ENCODE measurements at places on chromosomes 2 and 18.

- no peak for DNase-seq
Measured at GRCh38 chr2:235343869-235344268, 150.0 kb upstream of the AGAP1 start.

DNA sequence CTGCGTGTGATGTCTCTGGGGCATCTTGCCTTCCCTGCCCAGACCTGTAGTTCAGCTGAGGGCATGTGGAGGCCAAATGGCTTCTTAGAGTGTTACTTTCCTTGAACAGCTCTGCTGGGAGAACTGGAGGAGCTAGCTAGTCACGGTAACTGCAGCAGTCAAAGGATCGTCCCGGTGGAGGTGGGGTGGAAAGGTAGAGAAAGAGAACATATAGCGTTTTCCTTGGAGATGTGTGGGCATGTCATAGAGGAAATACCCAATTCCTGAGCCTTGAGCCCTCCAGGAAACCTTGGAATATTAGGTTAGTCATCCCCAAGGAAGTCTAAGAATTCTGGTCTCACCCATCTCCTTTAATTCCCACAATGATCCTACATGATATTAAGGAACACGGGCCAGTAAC, 33.5 kb upstream of the IL37 start:
- DNase-seq, result no peak

- DNase-seq, result no peak
Measured at GRCh38 chr18:45441110-45441847, 174.0 kb upstream of the SLC14A2 start.

- DNase-seq, result no peak
Measured at GRCh38 chr2:118591223-118591622, 256.2 kb downstream of the EN1 start.
